ENCODE measurements at places on chromosomes 3 and 15. TPM values are rescaled to one million over a fixed set of nuclear protein-coding genes. Genes with fewer than 3 reads are reported as not detected.

Gene XYLB
- 5.2 TPM for total RNA-seq

Gene SERINC4
- total RNA-seq: 0.22 TPM

Gene HDGFL3
- 31.2 TPM for total RNA-seq

Gene MEGF11
- total RNA-seq: not detected

Gene BFSP2
- not detected for total RNA-seq

Gene RAB27A
- 26.8 TPM for total RNA-seq

Gene SAMMSON
- not detected for total RNA-seq

Gene TNFAIP8L3
- total RNA-seq: 7.4 TPM

Gene GOLGA8R
- total RNA-seq: 2.6 TPM

Gene GP9
- total RNA-seq: not detected

Gene DLEC1
- 1.9 TPM for total RNA-seq

Gene GHRL
- 2.1 TPM for total RNA-seq

Gene ABI3BP
- 37.1 TPM for total RNA-seq

Gene ALCAM
- 9.9 TPM for total RNA-seq

Gene CCDC80
- 426 TPM for total RNA-seq

Gene USP13
- total RNA-seq: 9.8 TPM

Gene EFHB
- 1.3 TPM for total RNA-seq

Gene CHRFAM7A
- total RNA-seq: 3.5 TPM

Gene CNTN3
- total RNA-seq: 4.0 TPM

Gene UBAP1L
- total RNA-seq: 3.9 TPM

Gene C2CD4A
- total RNA-seq: not detected

Gene GJD2
- total RNA-seq: not detected

Gene CACNA2D3
- total RNA-seq: 0.48 TPM

Gene CPLX3
- total RNA-seq: not detected

Gene LMAN1L
- not detected for total RNA-seq

Gene CGNL1
- 2.4 TPM for total RNA-seq

Gene MASP1
- total RNA-seq: 3.2 TPM

Gene CAMKV
- not detected for total RNA-seq

Gene CD200
- total RNA-seq: 6.0 TPM

Gene STARD9
- 17.0 TPM for total RNA-seq

Gene ARL8B
- total RNA-seq: 63.4 TPM

Gene NEK10
- total RNA-seq: 0.87 TPM

Gene GOLGA6L7
- not detected for total RNA-seq
